NCI-H1048 (cell line): ENCODE measurements at places on chromosomes 1 and 21.
A peak's percentile ranks its signal among the peaks of the same experiment; 100 is the strongest.

DNA sequence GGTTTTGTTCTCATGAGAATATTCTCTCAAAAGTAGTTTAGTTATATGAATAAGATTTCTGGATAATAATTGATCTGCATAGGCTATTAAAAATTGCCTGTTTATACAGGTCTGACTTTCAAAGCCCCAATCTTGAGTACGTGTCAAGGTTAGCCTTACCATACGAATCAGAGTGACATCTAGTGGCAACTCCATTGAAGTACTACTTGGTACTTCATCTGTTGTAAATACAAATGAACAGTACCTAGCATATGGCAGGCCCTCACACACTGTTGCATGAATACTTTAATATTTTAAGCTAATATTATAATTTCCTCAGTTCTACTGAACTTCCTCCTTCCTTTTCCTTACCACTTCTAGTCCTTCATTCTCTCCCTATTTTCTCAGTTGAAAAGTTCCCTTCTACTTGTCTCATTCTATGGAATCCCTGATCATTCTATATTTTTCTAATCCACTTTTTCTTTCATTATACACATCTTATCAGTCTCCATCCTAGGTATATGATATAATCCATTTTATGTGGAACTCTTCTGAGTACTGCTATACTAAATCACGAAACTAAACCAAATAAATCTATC is 101.2 kb downstream of the AKT3 start:
- DNase-seq: peak; percentile 50

DNA sequence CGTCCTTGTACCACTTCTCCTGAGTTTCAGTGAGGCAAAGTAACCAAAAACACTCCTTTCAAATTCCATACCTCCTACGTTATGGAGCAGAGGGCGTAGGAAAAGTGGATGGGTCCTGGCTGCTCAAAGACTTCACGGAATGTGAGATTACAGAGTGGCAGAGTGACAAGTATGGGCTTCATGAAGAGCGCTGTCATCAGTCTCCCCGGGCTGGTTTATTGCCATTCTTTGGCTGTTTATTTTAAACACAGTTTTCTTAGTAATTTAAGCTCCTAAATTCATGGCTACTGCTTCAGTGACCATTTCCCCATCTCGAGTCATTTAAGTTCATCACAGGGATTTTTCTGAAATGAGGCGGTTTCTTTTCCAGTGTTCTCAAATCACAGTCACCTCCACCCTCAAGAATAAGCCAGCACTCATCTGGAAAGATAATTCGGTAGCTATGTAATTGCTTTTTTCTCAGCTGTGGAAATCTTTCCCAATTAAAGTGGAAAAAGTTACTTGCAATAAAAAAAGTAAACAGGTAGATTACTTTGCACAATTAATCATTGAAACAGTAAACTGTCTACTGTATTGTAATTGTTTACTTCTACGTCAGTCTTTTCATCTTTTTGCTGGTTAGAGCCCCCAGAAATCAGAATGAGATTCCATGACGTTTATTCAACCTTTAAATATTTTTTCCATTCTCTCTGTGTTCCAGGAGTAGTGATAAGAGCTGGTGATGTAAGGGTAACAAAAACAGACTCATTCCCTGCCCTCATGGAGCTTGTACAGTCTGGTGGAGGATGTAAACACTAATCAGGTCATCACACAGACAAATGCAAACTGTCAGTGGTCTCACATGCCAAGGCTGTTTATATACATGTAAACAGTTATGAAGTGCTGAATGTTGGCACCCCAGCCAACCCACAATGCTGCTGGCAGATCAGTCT is 3.0 kb upstream of the SMYD2 start:
- no peak for DNase-seq

DNA sequence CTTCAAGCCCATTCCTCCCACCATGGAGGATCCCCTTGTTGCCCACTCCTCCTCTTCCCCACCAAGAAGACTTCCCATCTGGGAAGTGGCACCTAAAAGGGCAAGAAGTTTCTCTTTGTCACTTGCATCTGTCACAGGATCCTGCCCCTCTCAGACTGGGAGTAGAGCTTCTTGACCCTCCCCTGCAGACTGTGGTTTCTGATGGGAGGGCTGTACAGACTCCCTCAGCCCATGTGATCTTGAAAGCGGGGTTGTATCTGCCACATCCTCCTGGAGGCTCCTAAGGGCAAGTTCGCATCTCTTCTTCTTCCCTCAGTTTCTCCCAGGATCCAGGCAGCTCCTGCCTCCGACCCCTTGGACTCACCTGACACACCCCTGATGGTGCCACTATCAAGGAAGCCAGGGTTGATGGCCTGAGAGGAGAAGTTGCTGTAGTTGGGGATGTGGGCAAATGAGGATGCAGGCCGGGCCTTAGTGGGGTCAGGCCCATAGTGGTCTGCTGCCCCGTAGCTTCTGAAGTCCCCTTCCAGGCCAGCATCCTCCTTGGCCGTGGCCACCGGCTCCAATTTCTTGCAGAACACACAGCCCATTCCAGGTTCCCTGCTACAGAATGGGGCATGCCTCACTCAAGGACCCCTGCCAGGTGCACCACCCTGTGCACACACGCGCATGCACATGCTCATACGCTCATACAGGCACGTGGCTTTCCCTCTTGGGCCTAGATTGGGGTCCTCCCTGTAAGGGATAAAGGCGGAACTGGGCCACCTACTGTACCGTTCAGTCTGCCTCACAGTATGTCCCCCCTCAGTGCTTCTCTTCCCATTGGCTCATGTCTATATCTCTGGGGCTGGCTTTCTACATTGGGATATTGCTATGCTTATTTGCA is 11.4 kb downstream of the FGR start:
- no peak for DNase-seq

DNA sequence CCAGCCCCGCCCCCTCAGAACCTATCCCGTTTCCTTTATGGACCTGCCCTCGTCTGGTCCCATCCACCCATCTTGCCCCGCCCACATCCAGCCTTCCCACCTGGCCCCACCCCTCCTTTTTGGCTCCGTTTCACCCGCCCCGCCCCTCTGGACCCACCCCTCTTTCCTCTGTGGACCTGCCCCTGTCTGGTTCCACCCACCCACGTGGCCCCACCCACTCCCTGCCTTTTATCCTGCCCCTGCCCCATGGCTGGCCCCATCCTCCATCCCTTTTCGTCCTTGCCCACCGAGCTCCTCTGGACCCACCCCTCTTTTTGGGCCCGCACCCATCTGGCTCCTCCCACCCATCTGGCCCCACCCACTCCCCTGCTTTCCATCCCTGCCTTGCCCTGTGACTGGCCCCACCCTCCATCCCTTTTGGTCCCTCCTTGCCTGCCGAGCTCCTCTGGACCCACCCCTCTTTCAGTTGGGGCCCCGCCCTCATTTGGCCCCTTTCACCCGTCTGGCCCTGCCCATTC is 177.3 kb downstream of the CAMTA1 start:
- peak; percentile 41 for DNase-seq

GRCh38 chr1:62962014-62962812 is 178.3 kb downstream of the ATG4C start:
- DNase-seq: no peak

- no peak for DNase-seq
Observed at GRCh38 chr21:37711286-37711829, 204.9 kb downstream of the KCNJ6 start.
